ENCODE measurements at places on chromosomes 3 and 15.

DNA sequence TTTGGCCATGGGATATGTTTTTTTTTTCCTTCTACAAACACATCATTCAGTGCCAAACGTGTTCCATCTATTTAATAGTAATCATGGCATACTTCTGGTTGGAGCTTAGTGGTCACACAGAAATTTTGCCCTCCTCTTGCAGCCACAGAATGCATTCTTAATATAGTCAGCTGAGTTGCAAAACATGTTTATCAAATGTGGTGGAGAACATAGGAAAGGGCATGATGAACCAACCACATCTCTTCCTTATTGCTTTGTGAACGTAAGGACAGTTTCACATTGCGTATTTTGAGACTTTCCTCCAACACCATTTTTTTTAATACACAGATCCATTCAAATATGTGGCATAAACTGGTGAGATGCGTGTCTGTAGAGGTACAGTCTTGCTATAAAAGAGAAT is 106.8 kb downstream of the BBX start:
- no peak for DNase-seq

DNA sequence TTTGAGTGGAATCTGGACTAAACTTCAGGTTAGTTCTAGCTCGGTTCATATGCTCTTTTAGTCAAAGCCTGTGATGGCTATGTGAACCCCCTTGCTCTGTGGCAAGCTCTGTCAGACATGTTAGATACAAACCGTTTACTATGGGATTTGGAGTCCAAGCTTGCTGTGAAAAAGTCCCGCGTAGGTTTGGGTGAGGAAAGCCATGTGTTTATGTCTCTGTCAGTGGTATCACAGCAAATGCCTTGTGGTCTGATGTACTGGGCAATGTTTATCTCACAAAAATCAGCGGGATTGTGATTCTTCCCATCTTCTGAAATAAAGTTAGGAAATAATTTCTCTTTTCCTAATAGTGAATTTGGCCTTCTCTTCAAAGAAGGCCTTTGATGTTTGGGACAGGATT is 5.0 kb downstream of the BOC start:
- no peak for DNase-seq

GRCh38 chr3:146680617-146681016 is 75.5 kb upstream of the PLSCR5 start:
- DNase-seq = no peak

DNA sequence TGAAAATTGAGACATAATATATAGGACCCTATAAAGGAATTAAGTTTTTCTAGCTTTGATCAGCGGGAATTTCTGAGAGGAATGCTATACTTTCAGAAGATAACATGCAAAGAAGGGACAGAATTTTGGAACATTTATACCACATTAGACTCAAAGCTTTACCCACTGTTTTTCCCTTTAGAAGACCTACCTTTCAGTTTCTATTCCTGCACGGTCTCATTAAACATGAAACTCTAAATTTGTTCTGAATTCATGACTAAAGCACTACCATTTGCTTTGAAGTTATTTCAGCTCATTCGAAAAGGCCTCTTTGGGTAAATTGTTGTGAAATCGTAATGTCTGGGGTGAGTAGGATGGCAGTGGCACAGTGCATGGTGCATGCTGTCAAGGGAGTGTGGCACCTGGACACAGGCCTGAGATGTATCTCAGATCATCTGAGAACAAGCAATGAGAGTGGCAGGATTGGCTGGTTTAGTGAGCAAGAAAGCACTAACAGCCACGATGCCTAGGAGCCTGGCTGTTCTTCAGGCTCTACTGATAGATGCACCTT is 42.5 kb downstream of the CHCHD4 start:
- no peak for DNase-seq

DNA sequence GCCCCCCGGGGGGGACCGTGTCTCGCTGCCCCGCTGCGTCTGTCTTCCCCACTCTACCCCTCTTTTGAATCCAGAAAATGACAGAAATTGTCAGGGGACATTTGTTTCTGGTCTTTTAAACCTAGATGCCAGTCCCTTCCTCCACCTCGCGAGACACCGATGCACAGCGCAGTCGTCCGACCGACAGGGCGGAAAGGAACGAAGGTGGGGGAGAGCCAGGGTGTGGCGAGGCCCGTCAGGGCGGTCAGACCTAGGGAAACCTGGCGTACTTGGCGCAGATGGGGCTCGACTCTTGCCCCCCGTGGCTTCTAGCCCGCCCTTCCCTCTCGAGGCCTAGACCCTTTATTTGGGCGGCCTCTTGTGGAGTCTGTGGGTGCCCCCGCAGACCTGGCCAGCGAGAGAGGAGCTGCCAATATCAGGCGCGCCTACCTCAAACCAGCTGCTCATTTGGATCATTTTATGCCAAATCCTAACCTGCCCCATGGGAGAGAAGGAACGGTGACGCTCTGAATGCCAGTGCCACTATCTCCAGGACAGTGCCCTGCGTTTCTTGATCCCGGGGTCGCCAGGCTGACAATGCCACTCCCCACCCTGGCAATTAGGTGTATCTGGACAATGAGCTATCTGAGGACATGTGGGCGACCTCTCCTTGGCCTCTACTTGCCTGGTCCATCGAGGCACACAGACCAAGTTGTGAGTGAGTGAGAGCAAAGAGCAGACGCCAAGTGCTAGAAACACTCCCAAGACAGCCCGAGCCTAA is 500 bp upstream of the RAB6B start:
- no peak for DNase-seq

- DNase-seq = no peak
Measured at GRCh38 chr15:85312486-85312885, 67.9 kb upstream of the AKAP13 start.

- peak; percentile 71 for DNase-seq
Measured at GRCh38 chr15:40847223-40847961, 3.5 kb downstream of the SPINT1 start.

GRCh38 chr15:78065973-78066946 is 11.3 kb downstream of the TBC1D2B start:
- no peak for DNase-seq

Data from NCI-H2029 treated with DMSO at 0.1 percent for 48 hours (cell line).